Astrocyte of the cerebellum (primary cell): ENCODE measurements at places on chromosomes 3 and 15.

DNA sequence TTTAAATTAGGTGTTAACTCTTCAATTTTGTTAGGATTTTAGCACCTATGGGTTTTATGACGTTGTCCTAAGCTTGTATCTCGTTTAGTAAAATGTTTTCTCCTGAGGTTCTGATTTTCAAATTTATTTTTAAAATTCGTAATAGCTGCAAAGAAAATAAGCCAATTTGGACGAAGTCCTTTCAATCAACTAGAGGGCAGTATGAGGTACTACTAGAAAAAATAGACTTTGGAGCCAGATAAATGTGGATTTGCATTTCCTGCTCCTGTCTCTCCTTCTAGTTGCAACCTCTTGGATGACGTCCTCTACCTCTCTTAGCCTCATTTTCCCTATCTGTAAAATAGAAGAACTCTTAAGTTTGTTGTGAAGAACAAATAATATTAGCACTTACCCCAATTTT lies 81.1 kb downstream of the SLTM start:
- no peak for DNase-seq

GRCh38 chr15:79858469-79858868 lies 38.3 kb downstream of the MTHFS start:
- DNase-seq, result no peak

DNA sequence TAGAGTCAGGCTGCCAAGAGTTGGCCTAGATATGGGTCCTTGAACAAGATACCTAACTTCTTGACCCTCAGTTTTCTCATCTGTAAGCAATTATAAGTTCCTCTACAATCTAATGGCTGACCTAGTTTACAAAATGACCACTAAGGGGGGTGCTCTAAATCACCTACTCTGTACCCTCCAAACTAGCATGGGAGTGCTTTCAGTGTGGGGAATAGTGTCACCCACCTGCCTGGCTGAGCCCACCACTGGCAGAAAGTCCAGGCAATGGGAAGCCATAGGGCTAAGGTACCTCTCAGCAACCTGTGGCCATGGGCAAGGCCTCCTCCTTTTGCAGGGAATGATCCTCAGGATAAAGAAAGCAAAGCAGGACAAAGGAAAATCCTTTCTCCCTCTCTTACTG lies 58.9 kb downstream of the COL6A5 start:
- DNase-seq, result no peak

GRCh38 chr3:120302361-120302760 lies 17.3 kb upstream of the GPR156 start:
- no peak for DNase-seq

DNA sequence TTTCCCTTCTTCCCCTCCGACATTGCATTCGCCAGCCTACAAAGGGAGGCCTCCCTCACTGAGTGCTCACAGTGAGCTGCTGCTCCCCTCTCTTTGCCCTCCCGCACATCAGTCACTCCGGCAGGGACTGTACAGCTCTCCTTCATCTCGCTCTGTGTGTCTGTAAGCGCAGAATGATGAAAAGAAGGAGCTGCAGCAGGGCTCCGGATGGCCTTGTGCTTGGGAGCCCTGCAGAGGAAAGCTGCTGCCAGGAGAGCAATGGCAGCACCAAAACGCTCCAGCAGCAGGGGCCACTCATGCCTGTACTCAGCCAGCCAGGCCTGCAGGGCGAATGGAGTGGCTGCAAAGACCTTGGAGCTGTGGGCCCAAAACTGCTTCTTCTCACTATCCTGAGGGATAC lies 107.0 kb upstream of the NSMCE3 start:
- DNase-seq, result no peak

DNA sequence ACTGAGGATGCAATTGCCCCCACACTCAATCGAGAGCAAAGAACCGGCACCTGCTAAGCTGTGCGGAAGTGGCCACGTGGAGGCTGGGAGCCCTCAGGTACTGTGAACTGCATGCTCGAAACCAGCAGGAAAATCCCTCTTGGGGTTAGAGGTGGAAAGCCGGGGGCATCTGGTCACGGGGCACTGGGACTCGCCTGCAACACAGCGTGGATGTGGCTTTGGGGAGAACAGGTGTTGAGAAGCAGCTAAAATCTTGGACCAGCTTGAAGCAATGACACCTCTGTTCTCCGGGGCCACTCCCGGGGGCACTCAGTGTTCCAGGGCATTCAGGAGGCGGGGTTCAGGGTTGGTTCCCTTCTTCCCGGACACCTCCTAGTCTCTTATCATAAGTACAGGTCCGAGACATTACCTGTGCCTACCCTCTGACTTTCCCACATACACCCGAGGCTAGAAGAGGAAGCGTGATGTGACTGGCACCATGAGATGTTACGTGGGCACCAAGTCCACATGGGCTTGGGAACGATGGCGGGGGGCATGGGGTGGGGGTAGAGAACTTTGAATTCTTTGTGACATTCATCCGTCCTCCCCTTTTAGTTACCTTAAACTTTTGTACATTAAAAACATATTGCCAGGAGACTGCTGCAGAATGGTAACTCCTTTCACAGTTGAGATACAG lies 172.0 kb downstream of the ADAMTS17 start:
- DNase-seq, result no peak

DNA sequence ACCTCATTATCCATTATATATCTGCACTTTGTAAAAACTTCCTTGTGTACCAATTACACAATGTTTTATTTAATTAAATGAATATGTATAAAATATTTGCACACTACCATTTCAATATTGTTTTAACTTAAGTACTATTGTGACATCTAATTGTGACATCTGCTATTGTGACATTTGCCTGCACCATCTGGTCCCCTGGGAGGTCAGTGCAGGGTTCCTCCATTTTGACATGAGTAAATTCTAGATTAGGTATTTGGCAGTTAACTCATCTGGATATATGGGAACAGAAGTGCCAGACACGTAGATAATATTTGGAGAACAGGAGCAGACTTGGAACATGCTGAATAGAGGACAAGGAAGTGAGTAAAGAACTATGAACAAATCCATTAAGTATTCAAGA lies 332.1 kb downstream of the VGLL3 start:
- DNase-seq, result no peak

- DNase-seq, result no peak
Measured at GRCh38 chr15:75192307-75192706, 9.4 kb upstream of the C15orf39 start.

DNA sequence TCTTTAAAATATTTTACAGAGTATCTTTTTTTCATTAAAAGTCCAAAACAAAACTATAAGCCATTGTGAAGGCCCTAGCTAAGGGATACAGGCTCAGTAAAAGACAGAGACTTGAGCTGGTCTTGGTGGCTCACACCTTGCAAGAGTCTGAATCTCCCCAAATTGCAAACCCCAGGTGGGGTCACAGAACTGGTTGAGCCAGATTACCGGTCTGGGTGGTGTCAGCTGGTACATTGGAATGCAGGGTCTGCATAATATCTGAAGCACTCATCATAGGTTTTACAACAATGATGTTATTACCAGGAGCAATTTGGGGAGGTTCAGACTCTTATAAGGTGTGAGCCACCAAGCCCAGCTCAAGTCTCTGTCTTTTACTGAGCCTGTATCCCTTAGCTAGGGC lies 201.2 kb upstream of the ARPP21 start:
- no peak for DNase-seq

GRCh38 chr3:71172951-71173350 lies 410.6 kb downstream of the FOXP1 start:
- DNase-seq, result no peak

- DNase-seq, result no peak
Measured at GRCh38 chr3:169940470-169941181, 26.0 kb upstream of the SEC62 start.

- peak; percentile 51 for DNase-seq
Measured at GRCh38 chr3:126752303-126753190, 48.5 kb downstream of the CHCHD6 start.

DNA sequence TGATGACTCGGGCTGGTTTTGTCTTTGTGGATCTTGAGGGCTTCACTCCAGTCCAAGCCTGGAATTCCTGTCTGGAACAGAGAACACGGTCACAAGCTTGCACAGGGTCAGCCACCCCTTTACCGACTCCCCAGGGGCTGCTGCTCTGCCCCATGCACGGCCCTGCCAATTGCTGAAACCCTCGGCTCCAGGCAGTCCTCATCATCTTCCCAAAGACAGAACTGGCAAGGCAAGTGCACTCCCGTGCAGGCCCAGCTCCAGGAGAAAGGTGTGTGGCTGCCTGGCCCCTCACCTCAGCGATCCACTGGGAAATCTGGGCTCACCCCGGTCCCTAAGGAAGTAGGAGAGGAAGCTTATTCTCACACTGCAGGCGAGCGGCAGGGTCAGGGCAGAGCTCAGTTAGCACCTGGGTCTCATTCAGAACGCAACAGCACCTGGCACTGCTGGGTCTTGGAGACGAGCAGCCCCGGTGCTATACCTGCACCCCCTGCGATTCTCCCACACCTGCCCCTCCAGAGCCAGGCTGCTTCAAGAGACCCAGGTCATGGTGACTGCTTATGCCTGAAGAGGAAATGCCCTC lies 7.2 kb downstream of the MAP6D1 start:
- DNase-seq, result no peak

GRCh38 chr3:157532529-157533297 lies 29.5 kb upstream of the VEPH1 start:
- peak; percentile 85 for DNase-seq

- DNase-seq, result no peak
Measured at GRCh38 chr3:172110127-172110779, 70.9 kb downstream of the FNDC3B start.

DNA sequence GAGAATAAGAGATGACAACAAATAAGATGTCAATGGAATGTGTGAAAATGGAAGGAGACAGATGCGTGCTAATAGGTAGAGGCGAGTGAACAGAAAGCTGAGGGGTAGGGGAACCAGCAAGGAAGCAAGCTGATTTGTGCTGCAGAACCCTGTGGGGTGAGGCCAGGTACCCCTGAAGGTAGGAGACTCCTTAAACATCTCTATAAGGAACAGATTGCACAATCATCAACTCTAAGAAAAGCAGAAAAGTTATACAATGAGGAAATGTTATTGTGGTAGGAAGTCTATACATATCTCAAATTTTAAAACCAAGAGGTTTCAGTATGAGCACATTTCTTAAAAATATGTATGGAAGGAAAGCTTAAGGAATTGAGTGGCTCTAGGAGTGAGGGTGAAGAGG lies 315.0 kb upstream of the TPM1 start:
- DNase-seq, result no peak

DNA sequence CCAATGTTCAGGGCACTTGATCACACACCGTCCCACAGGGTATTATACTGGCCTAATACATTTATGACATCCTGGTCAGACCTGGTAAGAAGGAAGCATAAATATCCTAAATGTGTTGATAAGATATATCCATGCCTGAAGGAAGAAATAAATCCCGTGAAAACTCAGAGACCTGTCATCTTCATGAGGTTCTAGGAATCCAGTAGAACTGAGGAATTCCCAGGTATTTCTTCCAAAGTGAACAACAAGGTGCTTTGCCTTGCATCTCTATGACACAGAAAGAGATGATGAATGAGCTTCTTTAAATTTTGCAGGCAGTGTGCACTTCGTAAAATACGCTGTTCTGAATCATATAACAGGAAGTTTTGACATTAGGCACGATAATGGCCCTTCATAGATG lies 78.1 kb upstream of the VGLL3 start:
- DNase-seq, result no peak

GRCh38 chr3:102353148-102353547 lies 81.7 kb upstream of the ZPLD1 start:
- DNase-seq, result no peak

DNA sequence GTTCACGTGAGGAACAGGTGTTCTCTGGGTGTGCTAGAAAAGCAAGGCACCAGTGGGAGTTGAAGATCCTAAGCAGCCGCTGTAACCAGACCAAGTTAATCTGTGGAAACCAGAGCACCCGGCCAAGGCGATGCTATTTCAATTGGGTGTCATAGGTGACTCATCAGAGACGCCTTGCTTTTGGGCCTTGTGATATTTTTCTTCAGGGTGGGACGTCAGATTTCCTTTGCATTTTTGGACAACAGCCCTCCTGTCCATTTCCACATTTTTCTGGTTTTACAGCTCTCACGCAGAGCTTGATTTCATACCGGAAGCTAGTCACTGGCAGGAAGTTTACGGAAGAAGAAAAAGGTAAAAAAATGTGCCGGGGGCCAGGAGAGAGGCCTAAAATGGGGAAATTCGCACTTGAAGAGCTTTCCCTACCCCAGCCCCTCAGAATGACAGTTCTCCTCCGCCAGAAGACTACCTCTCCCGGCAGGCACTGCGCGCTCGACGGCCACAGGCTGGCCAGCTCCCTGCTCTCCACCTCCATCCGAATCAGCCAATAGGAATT lies 471 bp upstream of the KBTBD8 start:
- peak; percentile 15 for DNase-seq

- no peak for DNase-seq
Measured at GRCh38 chr3:77746892-77747291, 707.0 kb downstream of the ROBO2 start.

DNA sequence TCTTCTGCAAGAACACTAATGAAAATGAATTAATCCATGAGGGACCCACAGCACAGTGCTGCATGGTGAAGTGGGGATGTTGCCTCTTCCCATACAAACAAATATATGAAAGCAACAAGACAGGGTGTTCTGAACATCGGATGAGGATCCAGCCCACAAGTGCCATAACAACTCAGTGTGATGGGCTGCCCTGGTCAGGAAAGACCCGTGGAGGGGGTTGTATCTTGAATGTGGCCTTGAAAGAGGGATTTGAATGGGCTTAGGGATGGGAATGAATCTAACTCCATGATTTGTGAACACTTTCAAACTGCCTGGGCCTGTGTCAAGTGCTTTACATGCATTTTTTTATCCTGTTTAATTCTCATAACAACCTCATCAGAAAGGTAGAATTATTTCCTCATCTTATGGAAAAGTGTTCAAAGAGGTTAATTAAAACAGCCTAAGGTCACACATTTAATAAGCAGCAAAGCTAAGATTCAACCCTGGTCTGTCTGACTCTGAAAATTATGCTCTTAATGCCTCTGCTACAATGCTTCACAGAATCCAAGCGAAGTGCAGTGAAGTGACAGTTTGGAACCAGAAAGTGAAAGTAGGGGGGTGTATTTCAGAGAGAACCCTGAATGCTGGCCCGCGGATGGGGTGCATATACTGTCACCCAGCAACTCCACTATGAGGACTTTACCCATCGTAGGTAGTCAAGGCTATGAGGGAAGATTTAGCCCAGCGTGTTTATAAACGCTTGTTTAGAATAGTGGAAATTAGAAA lies 65.6 kb upstream of the HEG1 start:
- no peak for DNase-seq

- peak; percentile 40 for DNase-seq
Measured at GRCh38 chr3:35965908-35966307, 326.6 kb downstream of the ARPP21 start.

DNA sequence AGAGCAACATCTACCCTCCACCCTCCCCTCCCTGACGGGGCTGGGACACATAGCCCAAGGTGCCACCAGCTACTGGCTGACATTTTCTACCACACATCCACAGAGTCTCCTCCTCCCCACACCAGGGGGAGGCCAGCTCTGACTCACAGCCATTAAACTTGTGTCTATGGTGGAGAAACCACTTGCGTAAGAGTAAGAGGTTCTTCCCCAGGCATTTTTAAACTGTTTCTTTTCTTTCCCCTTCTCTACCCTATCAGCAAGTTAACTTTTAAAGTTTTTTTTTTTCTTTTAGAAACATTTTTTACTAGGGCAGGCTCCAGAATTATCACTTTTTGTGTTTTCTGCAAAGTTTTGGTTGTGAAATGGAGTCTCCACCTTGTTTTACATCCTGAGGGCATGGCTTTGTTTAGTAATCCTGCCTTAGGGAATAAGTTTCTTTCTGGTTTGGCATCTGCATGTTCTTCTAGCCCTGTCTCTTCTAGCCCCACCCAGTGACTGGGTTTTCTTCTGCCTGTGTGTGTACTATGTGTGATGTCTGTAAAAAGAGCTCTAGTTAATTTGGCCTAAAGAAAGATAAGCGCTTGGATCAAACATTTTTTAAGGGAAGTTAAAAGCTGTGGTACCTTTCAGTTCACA lies 148.8 kb upstream of the GADL1 start:
- no peak for DNase-seq

GRCh38 chr3:150912501-150912900 lies 7.3 kb upstream of the MINDY4B start:
- DNase-seq, result no peak
